ENCODE measurements at places on chromosomes 11 and 22. TPM values are rescaled to one million over a fixed set of nuclear protein-coding genes. Genes with fewer than 3 reads are reported as not detected.
A peak's percentile ranks its signal among the peaks of the same experiment; 100 is the strongest.

Gene MYO18B
- 1.2 TPM for total RNA-seq

Gene NUCB2
- total RNA-seq: 187 TPM

Gene RCOR2
- 0.60 TPM for total RNA-seq

Gene MFRP
- not detected for total RNA-seq

- no peaks in the 10 kb centered on the region for H3K36me3 ChIP-seq
- H3K27me3 ChIP-seq: no peaks in the 10 kb centered on the region
- DNase-seq: no peak
- no peak overlapping the region for H3K4me3 ChIP-seq
- H3K27ac ChIP-seq: no peak overlapping the region
- no peaks in the 10 kb centered on the region for H3K4me1 ChIP-seq
These were observed 12.2 kb upstream of the ANKK1 start for GRCh38 chr11:113375402-113375801.

DNA sequence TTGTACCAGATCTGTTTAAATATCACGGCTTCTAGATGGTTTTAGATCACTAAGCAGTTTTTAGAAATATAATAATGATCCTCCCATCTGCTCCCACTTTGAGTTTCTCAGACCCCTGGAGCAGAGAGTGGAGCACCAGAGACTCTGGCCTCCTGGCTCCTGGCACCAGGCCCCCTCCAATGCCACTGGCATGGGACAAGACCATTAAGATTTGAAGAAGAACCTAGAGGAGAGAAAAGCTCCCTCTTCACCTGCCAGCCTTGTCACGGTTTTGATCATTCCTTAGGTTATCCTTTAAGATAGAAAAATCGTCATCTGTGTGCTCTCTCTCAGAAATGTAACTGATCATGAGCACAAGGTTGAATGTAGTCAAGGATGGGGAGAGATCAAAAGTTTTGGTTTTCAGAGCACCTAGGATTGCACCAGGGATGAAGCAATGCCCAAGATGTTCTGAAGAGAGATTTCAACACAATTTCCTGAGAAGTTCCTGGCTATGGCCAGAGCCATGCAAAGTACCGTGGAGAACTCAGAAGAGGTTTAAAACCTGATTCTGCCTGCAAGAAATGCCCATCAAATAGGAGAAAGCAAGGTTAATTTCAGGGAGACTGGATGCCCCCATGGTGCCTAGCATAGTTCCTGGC is 22.2 kb downstream of the IL10RA start:
- H3K36me3 ChIP-seq: peaks cover 60% of the 10 kb centered on the region
- peak overlapping the region; percentile 57 for H3K4me3 ChIP-seq
- peaks cover 100% of the 10 kb centered on the region for H3K4me1 ChIP-seq
- DNase-seq: no peak
- no peaks in the 10 kb centered on the region for H3K27me3 ChIP-seq

- no peaks in the 10 kb centered on the region for H3K36me3 ChIP-seq
- no peak overlapping the region for H3K27ac ChIP-seq
- H3K4me3 ChIP-seq: no peak overlapping the region
- no peak for DNase-seq
- H3K27me3 ChIP-seq: peaks cover 2% of the 10 kb centered on the region
- no peaks in the 10 kb centered on the region for H3K4me1 ChIP-seq
These were observed 78.4 kb downstream of the ADAMTS15 start for GRCh38 chr11:130526846-130527245.

GRCh38 chr11:69102732-69103615 is 52.8 kb upstream of the SMIM38 start:
- peaks cover 2% of the 10 kb centered on the region for H3K27me3 ChIP-seq
- no peak overlapping the region for H3K4me3 ChIP-seq
- no peaks in the 10 kb centered on the region for H3K36me3 ChIP-seq
- peak overlapping the region; percentile 20 for H3K27ac ChIP-seq

- H3K27me3 ChIP-seq: peaks cover 12% of the 10 kb centered on the region
- no peak overlapping the region for H3K4me3 ChIP-seq
- no peak overlapping the region for H3K27ac ChIP-seq
- no peaks in the 10 kb centered on the region for H3K36me3 ChIP-seq
These were observed 126.4 kb downstream of the CEP164 start for GRCh38 chr11:117453886-117454563.

- no peaks in the 10 kb centered on the region for H3K27me3 ChIP-seq
- H3K4me1 ChIP-seq: no peaks in the 10 kb centered on the region
- no peak for DNase-seq
- no peak overlapping the region for H3K27ac ChIP-seq
- H3K4me3 ChIP-seq: no peak overlapping the region
These were observed 683.9 kb downstream of the TBC1D22A start for GRCh38 chr22:47446331-47446730.

- no peaks in the 10 kb centered on the region for H3K4me1 ChIP-seq
- H3K27me3 ChIP-seq: no peaks in the 10 kb centered on the region
- no peak overlapping the region for H3K4me3 ChIP-seq
- no peaks in the 10 kb centered on the region for H3K36me3 ChIP-seq
These were observed 105.8 kb upstream of the SLC5A12 start for GRCh38 chr11:26827567-26828081.
